ENCODE measurements at places on chromosomes 2 and 18.

GRCh38 chr2:143474586-143474985 lies 345.4 kb downstream of the ARHGAP15 start:
- no peak for DNase-seq

- no peak for DNase-seq
Measured at GRCh38 chr2:45289997-45290709, 280.9 kb upstream of the SIX2 start.

GRCh38 chr2:226176283-226176984 lies 623.2 kb downstream of the IRS1 start:
- DNase-seq: no peak

DNA sequence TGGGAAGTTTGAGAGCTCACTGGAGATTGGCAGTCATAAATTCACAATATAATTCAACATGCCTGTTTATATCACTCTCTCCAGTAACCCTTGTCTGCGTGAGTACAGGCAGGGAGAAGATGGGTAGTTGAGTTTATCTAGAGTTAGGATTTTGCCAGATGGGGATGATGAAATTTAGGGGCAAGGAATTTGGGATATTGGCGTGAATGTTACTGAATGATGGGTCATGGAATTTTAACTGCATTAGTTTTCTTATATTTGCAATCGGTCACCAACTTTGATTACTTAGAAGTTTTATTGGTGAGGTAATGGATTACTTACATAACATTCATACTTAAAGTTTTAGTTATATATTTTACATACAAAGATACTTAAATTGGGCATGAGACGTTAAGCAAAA lies 35.1 kb downstream of the SANBR start:
- DNase-seq: no peak

- no peak for DNase-seq
Measured at GRCh38 chr2:381941-382727, 94.2 kb upstream of the ALKAL2 start.

DNA sequence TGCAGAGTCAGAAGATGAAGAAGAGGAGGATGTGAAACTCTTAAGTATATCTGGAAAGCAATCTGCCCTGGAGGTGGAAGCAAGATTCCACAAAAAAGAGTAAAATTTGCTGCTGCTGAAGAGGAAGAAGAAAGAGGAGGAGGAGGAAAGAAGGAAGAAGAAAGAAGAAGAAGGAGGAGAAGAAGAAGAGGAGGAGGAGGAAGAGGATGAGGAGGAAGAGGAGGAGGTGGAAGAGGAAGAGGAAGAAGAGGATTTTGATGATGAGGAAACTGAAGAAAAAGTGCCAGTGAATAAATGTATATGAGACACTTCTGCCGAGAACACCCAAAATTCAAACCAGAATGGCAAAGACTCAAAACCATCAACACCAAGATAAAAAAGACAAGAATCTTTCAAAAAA lies 20.9 kb upstream of the TAF4B start:
- no peak for DNase-seq

DNA sequence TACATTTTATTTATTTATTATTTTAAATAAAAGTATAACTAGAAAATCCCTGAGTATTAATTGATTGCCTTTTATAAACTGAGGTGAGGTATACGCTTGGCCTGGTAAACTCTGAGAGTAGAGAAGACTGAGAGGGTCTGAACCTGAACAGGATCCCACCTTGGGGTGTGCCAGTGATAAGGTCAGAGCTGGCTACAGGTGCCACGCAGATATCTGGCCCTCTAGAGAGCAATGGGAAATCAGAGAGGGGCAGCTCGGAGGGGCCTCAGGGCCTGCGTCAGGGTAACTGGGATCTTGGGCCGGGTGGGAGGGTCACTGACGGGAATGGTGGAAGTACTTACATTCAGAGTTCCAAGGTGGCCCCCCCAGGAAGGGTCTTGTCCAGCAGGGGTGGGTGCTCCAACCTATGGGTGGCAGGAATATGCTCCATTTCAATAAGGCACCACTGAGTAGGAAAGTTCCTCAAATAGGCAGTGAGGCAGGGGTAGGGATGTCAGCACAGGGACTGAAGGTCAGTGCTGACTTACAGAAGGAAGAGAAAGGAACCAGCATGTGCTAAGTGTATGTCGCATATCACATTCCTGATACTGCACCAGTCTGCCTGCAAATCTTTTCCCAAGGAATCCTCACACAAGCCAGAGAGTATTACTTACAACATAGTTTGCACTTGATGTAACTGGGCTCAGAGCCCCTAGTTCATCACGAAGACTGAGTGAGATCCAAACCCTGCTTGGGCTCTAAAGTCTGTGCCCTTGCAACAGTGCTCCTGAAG lies 706.0 kb upstream of the RAB6C start:
- DNase-seq: no peak

Measured in effector memory CD4-positive, alpha-beta T cell (primary cell).